ENCODE measurements at places on chromosomes 1 and 21.

GRCh38 chr1:42157667-42158066 is 4.5 kb downstream of the GUCA2B start:
- DNase-seq, result no peak

DNA sequence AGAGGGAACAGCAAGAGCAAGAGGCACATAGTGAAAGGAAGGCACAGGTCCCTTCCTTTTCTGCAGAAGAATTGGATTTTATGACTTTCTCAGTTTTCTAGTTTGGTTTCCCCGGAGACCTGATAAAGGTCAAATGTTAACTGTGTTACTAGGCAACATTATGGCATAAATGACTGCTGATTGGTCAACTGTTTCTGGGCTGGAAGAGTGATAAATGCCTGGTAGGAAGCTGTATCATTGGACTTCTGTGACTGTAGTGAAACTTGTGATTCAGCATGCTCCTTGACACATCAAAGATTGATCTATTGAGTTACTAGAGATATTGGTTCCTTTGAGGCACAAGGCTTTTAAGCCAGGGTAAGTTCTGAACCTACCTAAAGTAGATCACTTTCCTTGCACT is 55.7 kb downstream of the LRRC8C start:
- no peak for DNase-seq

- DNase-seq, result no peak
These were observed 79.2 kb upstream of the NRIP1 start for GRCh38 chr21:15144026-15144425.

GRCh38 chr1:246067432-246068216 is 439.5 kb downstream of the SMYD3 start:
- DNase-seq, result no peak

GRCh38 chr1:96688767-96689166 is 32.8 kb upstream of the PTBP2 start:
- DNase-seq, result no peak

- DNase-seq, result no peak
These were observed 60.8 kb downstream of the PGM1 start for GRCh38 chr1:63653976-63654375.

- no peak for DNase-seq
These were observed 101.8 kb downstream of the CD247 start for GRCh38 chr1:167416506-167416905.

DNA sequence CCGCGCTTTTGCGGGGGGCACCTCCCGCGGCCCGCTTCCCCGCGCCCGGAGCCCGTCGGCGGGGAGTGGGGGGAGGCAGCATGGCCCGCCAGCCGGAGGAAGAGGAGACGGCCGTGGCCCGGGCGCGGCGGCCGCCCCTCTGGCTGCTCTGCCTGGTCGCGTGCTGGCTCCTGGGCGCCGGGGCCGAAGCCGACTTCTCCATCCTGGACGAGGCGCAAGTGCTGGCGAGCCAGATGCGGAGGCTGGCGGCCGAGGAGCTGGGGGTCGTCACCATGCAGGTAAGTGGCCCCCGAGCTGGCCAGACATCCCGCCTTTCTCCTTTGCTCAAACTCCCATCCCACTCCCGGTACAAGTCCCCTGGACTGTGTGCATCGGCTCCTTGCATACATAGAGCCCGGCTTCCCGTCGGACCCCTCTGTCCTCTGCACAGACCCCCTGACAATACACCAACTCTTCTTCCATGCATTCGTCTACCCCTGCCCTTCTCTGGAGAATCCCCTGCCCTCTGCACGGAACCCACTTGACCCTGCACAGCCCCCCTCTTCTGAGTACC is 812 bp downstream of the CACHD1 start:
- DNase-seq, result no peak

DNA sequence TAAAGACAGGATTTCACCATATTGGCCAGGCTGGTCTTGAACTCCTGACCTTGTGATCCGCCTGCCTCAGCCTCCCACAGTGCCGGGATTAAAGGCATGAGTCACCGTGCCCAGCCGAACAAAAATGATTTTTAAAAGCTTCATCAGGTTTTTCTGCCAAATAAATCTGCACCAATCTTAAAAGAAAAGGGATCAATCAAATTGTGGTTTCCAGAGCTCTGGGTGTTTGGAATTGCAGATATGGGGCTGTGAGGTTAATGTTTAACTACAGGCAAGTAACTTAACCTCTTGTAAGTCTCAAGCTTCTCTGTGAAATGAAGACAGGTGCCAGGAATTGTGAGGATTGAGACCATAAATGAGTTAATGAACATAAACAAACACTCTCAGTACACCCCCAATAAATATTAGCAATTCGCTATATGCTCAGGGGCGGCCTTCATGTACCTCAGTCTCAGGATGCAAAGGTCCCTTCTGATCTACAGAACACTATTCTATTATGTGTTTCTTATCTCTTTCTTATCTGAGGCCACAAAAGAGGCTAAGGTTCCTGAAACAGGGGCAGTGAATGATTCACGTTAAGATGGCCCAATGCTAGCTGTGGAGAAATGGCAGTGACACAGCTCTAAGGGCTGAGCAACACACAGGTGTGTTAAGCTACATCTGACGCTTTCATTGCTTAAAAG is 7.1 kb upstream of the GNPAT start:
- no peak for DNase-seq

DNA sequence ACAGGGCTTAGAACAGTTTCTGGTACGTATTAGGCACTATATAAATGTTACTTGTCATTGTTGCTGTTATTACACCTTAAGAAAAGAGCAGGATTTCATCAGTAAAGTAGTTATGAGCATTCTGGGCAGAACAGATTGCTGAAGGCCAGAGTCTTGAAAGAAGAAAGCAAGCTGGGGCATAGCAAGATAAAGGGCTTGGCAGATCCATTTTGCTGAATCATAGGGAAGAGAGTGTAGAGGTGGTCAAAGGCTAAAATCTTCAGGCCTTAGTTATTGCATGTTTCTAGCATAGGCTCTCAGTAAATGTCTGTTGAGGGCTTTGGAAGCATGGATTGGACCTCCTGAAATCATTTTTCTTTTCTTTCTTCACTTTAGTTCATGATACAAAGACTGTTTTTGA is 67.5 kb downstream of the PLA2G4A start:
- no peak for DNase-seq

DNA sequence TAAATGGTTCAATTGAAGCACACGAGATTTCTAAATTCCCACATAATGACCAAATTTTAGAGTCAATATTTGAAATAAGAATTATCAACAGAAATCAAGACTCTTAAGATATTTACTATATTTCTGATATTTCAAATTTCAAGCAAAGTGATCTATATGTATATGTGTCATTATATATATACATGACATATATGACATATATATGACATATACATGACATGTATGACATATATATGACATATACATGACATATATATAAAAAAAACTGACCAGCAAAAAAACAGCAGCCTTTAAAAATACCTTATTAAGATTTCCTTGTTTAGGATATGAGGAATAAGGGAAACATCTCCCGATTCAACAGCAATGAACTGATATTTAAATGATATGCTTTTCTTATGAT is 266.2 kb downstream of the FAF1 start:
- DNase-seq, result no peak

- DNase-seq, result no peak
These were observed 132.8 kb downstream of the PGBD5 start for GRCh38 chr1:230293390-230293700.

GRCh38 chr1:183609313-183609712 is 19.1 kb upstream of the NCF2 start:
- no peak for DNase-seq

GRCh38 chr21:30793581-30794314 is 19.3 kb downstream of the KRTAP8-1 start:
- DNase-seq, result no peak

DNA sequence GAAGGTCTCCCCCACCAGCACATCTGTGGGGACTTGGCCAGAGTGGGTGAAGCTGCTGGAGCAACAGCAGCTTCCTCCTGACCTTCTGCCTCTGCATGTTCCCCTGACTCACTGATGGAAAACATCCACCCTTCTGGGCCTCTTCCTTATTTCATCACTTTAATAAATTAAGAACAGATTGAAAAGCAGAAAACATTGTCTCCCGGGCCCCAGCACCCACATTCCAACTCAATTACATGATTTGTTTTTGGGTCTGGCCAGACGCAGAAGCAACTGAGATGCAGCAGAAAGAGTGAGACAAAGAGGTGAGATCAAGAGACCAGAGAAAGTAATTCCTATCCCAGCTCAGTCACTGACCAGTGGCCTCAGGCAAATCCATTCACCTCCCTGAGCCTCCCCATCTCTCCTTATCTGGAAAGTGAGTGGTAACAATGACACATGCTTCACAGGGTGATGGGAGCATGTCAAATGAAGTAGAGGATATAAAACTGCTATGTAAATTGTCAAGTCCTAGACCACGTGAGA is 157.1 kb downstream of the ELAVL4 start:
- no peak for DNase-seq

DNA sequence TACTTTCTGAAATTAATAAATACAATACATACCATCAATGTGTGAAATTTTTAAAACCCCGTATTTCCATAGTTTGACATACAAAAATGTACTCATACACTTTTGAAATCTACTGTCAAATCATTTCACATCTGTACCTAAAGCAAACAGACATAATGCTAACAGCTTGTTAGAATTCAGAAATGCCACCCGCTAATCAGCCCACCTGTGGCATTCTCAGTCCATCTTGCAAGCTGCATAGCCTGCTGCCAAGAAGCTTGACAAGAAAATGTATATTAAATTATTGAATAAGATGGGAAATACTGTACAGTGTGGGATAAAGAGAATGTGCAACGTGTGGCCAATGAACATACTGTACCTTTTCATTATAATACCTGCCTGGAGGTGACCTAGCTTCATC is 55.1 kb downstream of the ZBTB18 start:
- DNase-seq, result no peak

DNA sequence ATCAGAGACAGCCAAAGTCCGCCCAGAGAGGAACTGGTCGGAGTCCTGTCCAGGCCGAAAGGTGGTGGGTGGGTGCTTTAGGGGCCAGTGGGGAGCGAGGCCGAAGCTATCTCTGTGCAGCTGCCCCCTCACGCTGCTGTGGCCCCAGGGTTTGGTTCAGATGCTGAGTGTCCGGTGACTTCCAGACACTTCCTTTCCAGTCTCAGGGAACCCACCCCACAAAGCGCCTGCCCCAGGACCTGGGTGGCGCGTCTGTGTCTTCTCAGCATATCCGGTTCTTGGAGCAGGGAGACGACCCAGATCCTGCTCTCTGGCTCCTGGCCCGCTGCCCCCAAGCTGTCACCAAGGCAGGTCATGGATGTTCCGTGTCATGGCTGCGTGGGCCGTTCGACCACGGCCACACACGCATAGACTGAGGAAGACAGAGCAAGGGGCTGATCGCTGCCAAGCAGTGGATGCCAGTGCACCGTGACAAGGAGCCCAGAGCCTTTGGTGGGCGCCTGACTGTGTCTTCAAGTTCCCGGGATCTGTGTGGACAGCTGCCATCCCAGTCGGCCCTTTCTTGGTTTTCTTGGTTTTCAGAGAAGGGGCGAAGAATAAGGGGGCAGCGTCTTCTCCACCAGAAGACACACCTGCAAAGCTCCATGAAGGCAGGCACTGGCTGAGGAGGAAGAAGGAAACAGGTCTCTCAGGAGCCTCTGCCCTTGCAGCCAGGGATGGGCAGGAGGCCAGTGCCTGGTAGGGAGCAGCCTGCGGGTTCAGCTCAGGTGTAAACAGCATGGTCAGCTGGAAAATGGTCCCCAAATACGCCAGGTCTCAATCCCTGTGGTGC is 22.9 kb upstream of the COL18A1 start:
- DNase-seq, result no peak

DNA sequence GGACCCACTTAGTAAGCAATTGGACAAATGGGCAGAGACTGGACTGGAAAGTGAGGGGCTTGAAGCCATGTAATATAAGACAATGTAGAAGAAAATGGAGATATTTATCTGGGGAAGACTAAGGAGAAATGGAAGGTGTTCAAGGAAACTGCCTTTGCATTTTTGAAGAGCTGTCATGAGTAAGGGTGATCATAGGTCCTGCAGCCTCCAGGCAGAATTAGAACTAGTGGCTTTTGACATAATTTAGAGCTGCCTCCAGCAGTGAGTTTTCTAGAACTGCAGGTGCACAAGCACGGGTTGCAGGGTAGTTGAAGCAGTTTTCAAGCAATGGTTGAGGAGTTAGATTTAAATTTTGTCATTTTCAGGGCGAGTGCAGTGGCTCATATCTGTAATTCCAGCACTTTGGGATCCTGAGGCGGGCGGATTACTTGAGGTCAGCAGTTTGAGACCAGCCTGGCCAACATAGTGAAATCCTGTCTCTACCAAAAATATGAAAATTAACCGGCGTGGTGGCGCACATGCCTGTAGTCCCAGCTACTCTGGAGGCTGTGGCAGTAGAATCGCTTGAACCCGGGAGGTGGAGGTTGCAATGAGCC is 3.7 kb upstream of the CDC14A start:
- no peak for DNase-seq

DNA sequence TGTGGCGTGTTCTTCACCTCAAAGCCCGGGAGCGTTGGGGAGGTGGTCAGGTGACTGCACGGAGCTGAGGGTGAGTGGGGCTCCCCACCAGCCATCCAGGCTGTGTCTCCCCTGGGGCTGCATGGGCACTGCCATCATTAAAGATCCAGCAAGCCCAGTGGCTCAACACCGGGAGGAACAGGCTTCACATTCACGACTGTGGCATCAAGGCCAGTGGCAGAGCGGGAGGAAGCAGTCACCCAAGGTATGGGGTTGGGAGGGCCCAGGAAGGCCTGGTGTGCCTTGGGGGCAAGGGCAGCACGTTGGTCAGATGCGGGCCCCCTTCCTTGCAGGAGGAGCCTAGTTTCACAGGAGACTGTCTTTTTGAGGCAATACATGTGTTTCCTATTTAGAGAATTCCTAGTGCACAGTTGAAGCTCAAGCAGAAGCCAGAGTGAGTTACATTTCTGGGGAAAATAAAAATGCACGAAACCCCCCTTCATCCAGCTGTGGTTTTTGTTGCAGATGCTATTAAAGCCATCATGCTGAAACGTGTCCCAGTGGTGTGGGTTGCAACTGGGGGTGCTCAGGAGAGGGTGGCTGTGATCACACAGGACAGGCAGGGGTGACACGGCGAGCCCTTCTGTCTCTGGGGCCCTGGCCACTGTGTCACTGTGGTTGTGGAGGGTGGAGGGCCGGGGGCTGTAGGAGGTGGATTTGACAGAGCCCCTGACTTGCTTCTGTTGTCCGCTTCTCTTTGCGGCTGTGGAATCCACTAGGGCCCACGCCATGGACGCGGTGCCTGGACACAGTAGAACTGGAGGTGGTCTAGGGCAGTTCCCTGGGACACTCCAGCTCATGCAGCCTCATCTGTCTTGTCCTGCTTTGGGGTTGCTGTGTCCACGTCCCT is 34.1 kb downstream of the SNAP47 start:
- no peak for DNase-seq

GRCh38 chr1:39960431-39960958 is 5.5 kb downstream of the MFSD2A start:
- DNase-seq, result no peak

- DNase-seq, result no peak
These were observed 28.9 kb downstream of the ALPL start for GRCh38 chr1:21537932-21538630.

- no peak for DNase-seq
These were observed 60.9 kb downstream of the TBX19 start for GRCh38 chr1:168341483-168341975.

GRCh38 chr1:205961991-205962820 is 18.9 kb upstream of the SLC26A9 start:
- DNase-seq, result no peak

DNA sequence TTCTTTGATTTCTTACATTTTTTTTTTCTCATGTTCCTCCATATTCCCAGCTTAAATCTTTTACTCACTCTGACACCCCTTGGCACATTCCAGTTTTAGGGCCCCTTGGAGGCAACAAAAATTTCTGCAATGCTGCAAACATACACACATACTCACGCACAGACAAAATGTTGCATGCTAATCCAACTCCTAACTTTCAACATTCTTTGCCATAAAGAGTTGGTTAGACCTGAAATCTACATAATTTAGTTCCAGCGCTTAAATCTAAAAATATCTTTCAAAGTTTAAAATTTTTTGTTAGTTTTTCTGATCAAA is 103.9 kb downstream of the PTPN14 start:
- no peak for DNase-seq

Measured in stimulated activated CD4-positive, alpha-beta T cell treated with anti-CD3 and anti-CD28 coated beads, TNF-alpha, amount 100 ng/mL, for 1 hour (primary cell).